ENCODE measurements at places on chromosomes 1 and 21. TPM values are rescaled to one million over a fixed set of nuclear protein-coding genes. Genes with fewer than 3 reads are reported as not detected.

- no peak for DNase-seq
Measured at GRCh38 chr21:42218836-42219605, at the start of gene ABCG1. Gene ABCG1 (plus strand): TSS chr21:42219140. CDS start chr21:42219263, 123 bp downstream.

Gene LORICRIN
- polyA plus RNA-seq: not detected

- no peak for DNase-seq
Measured at GRCh38 chr1:119387858-119388257, 19.3 kb downstream of the HAO2 start.

Gene SMIM1
- polyA plus RNA-seq: 10.2 TPM

Gene SLC1A7
- polyA plus RNA-seq: 0.10 TPM

GRCh38 chr1:111481387-111482221, 7.8 kb downstream of the C1orf162 start:
- DNase-seq: peak; percentile 57

DNA sequence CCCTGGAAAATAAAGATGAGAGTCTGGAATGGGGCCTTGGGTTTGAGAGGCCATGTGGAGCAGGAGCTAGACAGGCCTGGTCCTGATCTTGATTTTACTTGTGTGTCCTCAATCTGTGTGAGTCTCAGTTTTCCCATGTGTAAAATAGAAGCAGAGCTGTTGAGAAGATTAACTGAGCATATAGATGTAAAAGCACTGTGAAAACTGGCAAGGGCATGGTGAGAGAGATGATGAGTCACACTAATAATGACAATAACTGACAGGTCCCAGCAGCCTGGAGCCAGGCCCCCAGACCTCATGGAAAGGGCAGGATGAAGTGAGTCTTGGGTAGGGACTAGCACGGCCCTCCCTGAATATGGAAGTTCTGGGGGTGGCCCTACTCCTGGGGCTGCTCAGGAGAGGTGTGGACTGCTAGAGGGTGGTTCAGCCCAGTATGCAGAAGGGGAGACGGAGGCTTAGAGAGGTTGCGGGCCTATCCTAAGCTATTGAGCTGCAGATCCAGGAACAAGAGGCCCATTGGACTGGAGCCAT, 2.8 kb upstream of the AHDC1 start:
- DNase-seq: no peak

Gene TTC39A
- 6.4 TPM for polyA plus RNA-seq

Gene CATSPERE
- polyA plus RNA-seq: 1.5 TPM

DNA sequence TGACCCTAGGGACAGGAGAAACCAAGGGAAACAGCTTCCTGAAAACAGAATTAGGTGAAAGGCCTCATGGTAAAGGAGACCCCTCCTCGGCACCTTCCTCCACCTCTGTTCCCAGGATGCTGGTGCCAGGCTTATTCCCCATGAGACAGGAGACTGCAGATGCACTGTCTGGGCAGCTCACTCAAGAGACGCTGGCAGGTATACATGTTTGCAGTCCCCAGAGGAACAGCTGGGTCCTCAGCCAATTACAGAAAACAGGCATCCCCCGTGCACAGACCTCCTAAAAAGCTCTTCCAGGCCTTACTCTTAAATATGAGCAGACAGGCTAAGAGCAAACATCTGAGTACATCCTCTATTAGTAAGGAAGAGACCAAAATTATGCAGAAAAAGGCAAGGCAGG, 6.5 kb downstream of the CCSAP start:
- DNase-seq: no peak

- peak; percentile 34 for DNase-seq
Measured at GRCh38 chr1:70685300-70686286, 274.5 kb downstream of the CTH start.

DNA sequence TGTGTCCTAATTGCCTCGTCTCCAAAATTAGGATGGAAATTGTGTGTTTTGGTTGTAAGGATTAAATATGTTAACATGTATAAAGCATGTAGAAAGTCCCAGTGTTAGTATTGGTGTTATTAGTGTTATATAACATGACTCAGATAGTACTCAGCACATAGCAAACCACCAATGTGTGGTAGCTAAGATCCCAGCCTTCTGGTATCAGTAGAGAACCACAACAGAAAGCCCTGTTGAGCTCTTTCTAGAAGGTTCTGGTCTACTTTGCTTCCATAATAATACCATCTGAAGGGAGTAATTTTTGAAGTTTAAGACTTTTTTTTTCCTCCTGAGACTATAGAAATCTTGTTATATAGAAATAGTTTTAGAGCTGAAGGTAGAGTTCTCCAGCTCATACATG, 259.3 kb upstream of the SGIP1 start:
- DNase-seq: no peak

Gene TMEM50B
- polyA plus RNA-seq: 52.5 TPM

Gene TEX38
- 0.57 TPM for polyA plus RNA-seq

DNA sequence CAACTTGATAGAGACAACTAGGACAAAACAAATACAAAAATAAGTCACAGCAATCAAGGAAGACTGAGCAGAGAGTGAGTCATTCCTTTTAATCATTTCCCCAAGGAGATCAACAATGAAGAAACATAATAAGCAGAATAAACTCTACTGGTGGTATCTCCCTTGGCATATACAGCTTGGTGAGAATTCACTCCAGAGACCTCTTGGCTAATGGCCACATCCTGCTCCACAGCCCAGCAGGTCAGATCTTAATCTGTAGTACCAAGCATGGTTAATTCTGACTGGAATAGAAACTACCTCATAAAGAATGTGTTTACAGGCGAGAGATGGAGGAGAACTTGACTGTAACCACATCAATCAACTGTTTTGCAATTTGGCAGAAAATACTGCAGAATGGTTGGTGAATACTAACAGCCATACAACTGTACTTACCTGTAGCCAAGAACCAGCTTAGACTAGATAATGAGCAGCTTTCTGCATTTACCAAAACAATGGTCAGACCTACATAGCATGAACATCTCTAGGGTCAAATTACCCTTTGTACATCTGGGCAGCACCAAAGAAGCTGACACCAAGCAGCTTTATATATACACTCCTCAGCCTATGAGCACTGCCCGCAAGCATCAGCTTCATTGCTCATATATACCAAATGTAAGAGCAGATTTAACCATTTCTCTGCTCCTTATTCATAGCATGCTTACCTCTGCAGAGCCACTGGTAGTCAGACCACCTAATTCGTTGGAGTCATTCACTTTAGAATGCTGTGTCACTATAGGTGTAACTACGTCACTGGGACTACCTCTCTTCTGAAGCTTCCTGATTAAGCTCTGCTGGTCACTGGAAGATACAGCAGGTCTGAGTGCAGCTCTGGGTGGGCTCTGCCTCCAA, 51.0 kb downstream of the KIAA0319L start:
- peak; percentile 19 for DNase-seq

Gene SLC5A3
- polyA plus RNA-seq: 44.1 TPM

GRCh38 chr1:76140227-76140626, 65.7 kb downstream of the ST6GALNAC3 start:
- no peak for DNase-seq

- DNase-seq: no peak
Measured at GRCh38 chr1:15621975-15622374, 4.7 kb downstream of the DDI2 start.

DNA sequence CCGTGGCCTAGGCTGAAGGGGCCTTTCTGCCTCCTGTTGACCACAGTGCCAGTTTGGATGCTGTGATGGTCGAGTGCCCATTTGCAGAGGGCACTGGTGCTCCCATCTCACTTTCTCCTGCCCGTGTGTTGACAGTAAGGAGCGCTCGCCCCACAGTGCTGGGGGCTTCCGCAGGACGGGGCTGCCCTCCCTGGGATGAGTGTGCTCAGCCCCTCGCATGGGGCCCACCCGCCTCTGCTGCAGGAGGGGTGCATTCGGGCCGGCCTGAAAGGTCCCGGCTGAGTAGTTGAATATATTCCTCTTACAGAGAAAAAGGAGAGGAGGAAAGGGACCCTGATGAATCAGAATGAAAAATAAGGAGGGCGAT, 37.3 kb downstream of the NTPCR start:
- no peak for DNase-seq

DNA sequence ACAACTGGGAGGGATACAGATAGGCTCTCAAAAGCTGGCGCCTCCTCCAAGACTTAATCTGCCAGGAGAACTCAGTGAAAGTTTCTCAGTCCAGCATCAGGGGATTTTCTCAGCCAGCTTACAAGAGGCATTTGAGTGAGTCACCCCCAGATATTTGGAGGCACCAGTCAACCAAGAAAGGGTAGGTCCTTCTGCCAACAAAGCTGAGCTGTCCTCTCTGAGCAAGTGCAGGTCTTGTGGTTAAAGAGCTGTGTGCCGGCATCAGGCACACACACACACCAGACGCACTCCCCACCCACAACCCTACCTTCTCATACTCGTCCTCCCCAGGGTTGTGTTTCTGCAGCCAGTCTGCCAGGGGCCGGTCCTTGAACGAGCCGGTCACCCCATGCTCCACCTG, 27.0 kb upstream of the PPP1R15B start:
- no peak for DNase-seq

GRCh38 chr1:85111695-85112094, 63.4 kb upstream of the MCOLN3 start:
- no peak for DNase-seq

DNA sequence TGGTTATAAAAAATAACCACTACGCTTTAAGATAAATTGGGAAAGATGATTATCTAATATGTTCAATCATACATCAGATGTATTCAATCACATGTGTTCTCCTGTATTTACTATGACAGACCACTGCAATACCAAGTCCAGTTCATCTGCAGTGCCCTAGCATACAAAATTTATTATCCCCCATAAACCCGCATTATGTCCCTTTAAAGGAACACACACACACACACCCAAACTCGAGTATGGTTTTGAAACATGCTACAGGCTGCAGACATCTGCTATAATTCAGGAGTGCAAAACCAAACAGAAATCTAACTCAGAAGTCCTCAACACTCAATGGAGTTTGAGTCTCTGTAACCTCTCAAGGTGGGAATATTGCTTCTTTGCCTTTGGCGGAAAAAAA, 14.9 kb downstream of the ODF2L start:
- DNase-seq: no peak

Gene SPRR1B
- polyA plus RNA-seq: not detected

- no peak for DNase-seq
Measured at GRCh38 chr1:12143631-12144155, 23.1 kb upstream of the TNFRSF1B start.

Gene COL8A2
- polyA plus RNA-seq: 1.7 TPM

DNA sequence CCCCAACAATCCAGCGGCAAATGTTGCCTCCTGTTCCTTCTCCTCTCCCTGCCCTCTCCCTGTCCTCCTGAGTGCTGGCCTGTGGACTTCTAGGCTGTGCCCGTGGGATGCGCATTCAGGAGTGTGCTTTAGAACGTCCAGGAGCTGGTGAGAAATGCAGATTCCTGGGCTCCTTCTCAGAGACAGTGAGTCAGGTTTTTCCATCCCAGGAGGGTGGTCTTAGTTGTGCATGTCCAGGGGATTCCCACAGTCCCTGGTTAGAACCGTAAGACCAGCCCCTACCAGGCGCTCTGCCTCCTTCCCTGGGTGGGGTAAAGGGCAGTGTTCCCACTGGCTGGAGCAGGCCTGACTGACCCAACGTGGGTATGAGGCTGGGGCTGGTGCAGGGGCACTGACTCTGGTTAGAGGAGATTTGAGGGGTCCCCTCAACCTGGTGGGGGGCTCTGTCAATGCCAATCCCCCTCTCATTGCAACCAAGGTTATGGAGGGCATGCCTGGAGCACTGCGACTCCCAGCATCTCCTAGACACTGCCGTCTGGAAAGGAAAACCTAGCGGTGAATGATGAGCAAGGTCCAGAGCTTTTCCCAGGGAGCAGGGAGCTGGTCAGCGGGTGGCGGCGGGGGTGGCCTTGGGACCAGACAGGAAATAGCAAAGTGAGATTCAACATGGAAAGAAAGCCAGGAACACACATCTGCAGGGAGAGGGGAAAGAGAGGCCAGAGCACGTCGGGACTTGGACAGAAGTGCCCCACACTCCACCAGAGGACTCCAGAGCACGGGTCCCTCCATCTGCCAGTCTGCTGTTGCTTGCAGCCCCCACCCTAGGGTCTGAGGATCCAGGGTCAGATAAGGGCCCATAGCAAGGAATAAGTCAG, 38.5 kb downstream of the HSPG2 start:
- DNase-seq: no peak

Gene FCER1A
- polyA plus RNA-seq: 0.26 TPM

DNA sequence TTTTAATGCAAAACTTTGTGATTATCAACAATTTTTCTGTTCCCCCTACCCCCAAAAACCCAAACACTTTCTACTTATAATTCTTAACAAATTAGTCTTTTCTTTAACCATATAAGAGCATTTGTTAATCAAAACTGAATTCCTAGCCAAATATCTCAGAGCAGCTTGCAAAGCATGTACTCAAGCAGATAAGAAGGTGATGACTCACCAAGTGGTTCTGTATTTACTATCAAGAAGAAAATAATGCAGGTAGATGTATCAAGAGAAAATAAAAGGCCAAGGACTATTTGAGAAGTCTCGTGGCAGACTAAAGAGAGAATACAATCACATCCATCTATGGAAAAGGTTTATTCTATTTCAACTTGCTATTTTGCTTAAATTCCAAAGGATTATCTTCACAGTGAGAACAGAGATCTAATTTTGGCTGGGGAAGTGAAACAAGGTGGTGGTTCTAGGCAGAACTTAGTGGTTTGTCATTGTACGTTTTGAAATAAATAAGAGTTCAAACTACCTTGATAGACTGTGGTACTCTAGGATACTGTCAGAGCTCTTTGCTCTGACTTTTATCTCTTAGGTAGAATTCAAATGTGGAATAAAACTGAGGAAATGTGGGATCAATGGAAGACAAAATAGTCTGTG, 94.7 kb upstream of the NRIP1 start:
- no peak for DNase-seq

DNA sequence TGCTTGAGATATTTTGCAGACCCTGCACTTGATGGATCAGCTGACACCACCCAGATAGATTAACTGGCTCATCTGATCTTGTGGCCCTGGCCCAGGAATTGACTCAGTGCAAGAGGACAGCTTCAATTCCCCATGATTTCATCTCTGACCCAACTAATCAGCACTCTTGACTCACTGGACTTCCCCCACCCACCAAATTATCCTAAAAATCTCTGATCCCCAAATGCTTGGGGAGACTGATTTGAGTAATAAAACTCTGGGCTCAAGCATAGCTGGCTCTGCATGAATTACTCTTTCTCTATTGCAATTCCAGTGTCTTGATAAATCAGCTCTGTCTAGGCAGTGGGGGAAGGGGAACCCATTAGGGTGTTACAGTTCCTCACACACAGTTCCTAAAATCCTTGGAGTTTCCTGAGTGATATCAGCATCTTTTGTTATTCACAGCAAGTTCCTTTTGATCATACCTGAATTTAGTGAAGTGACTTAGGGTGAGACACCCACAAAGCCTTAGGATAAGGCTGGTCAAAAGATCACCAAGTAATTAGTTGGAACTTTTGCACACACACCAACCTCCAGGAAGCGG, 104.2 kb downstream of the COP1 start:
- no peak for DNase-seq

Gene TACSTD2
- 48.9 TPM for polyA plus RNA-seq

Gene RHOU
- 18.5 TPM for polyA plus RNA-seq

Gene EVA1C
- polyA plus RNA-seq: 2.2 TPM
